ENCODE measurements at places on chromosomes 4 and X.

DNA sequence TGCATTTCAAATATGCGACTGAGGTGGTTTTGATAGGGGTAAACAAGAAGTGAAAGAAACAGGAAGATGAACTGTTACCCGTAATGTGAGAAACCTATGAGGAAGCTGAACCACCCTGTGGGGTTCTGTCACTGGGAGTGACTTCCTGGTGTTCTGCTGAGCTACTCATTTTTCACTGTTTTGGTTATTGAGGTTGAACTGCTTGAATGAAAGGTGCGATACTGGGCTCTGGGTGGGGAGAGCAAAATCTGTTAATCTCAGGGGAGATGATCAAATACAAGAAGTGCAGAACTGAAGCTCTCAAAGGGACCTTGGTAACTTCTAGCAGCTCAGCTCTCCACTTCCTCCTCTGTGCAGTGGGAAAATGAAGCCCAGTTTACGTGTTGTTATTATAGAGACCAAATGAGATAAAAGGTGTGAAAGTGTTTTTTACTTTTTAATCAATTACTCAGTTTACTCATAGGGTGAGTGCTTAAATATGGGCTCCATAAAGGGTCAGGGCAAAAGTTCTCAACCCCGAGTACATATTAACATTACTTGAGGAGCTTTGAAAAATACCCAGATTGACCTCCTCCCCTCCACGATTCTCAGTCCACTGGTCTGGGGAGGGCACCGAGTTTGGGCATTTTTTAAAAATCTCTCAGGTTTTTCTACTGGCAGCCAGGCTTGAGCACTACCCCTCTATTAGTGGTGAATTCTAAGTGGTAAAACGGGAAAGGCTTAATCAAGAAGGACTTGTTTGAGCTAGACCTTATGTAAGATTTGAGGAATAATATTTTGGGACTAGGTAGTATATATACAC lies 66.7 kb downstream of the COQ2 start:
- no peak for DNase-seq

- DNase-seq = no peak
These were observed 38.1 kb upstream of the PDE5A start for GRCh38 chr4:119666653-119667091.

- DNase-seq = no peak
These were observed 47.2 kb upstream of the TMPRSS11F start for GRCh38 chr4:68176904-68177303.

DNA sequence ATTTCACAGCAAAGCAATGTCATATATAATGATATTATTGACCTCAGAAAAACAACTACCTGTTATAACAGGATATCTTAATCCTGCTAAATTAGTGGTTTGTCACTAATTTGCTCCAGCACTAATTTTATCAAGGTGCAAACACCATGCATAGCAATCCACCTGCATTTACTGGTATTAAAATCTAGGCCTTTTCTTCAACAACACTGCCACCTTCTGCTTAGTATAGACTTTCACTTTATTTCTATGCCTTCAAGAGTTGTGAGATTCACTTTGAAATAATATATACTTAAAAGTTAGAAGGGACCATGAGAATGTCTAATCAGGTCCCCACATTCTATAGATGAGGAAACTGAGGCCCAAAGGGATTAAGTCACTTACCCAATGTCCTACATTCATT lies 82.1 kb upstream of the IQCM start:
- peak; percentile 57 for DNase-seq

DNA sequence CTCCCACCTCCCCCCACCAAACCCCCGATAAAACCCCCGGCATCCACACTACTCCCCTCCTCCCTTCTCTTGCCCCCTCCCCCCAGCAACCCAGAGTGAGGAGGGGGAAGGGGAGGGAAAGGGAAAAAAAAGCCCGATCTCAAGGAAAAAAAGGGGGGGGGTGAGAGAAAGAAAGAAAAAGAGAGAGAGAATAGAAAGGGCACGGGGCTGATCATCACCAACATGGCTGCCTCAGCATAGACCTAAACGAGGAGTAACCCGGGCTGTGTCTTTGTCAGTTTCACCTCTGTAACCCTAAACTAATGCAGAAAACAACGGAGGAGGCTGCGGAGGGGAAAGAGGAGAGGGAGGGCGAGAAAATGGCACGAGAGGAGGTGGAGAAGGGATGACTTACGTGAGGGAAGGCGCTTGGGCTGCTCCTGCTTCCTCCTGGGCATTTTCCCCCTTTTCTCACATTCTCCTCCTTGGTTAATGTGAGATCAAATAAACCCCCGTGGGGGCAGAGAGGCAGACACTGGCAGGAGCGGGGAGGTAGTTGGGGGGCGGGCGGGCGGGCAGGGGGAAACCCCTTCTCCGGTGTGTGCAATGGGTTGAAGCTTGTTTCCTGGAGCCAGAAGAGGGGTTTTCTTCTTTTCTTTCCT lies 532 bp downstream of the ZNF827 start:
- peak; percentile 31 for DNase-seq

DNA sequence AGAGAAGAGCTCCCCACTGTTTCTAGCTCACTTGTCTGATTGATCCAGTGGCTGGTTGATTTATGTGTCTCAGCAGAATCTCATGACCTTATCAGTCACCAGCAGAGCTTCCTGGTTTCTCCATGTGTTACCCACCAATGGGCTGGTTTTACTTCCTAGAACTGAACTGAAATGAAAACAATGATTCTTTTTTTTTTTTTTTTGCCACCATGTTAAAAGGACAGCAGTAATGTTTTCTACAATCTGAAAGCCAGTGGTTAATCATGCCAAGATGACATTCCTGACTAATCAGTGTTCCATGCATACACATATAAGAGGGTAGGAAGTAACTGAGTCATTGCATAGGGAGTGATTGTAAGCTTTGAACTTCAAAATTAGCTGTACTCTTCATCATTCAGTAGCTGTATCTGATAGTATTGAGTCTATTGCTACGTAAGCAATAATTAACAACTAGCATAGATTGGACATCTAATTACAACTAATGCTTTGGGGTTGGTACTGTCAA lies 67.7 kb downstream of the SLC4A4 start:
- DNase-seq = peak; percentile 64

GRCh38 chr4:167000141-167000852 lies 234.0 kb downstream of the SPOCK3 start:
- DNase-seq = no peak

DNA sequence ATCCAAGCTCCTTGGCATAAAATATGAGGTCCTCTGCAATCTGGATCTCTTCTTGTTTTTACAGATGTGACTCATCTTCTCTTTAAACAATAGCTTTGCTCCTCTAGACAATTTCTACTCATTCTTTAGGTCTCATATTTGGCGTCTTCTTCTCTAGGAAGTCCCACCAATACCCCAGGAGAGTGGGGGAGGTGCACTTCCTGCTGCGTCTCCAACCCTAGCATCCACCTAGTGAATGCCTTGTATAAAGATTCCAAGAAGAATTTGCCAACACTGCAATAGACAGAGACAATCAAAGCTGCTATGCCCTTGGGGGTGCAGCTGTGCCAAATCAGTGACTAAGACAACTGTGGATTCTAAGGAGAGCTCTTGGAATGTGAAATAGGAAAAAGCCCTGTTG lies 45.7 kb upstream of the SLC10A7 start:
- no peak for DNase-seq

DNA sequence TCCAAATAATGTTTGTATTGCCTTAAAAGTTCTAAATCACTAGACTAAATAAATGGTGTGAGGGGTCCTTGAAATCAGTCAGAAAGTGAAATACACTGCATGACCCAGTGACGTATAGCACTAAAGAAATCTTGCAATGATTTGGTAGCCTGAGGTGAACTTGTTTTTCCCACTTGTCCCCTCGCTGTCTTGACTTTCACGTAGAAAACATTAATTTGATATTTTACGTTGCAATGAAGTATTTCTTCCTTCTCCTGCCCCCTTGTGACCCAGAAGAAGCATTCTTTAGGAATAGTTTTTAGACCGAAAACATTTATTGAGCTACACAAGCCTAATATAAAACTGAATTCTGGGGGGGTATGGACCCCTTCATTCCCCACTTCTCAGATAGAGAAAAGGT lies 3.7 kb downstream of the KLB start:
- no peak for DNase-seq

- DNase-seq = no peak
These were observed 1074.2 kb upstream of the INTU start for GRCh38 chr4:126558596-126558995.

DNA sequence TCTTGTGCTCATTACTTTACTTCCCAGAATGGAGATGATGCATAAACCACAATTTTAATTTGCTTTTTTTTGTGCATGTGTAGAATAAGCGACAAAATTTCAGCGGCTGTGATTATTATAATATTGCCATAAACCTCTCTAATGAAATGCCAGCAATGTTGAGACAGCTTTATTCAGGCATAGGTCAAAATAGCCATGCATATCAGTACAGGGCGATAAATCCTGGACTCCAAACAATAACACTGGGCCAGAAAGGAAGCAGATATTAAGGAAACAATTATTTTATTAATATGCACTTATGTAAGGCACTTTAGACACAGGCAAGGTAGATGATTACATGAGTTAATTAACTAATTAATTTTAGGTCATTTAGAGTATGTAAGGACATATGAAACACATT lies 47.1 kb downstream of the ARHGEF38 start:
- DNase-seq = no peak

DNA sequence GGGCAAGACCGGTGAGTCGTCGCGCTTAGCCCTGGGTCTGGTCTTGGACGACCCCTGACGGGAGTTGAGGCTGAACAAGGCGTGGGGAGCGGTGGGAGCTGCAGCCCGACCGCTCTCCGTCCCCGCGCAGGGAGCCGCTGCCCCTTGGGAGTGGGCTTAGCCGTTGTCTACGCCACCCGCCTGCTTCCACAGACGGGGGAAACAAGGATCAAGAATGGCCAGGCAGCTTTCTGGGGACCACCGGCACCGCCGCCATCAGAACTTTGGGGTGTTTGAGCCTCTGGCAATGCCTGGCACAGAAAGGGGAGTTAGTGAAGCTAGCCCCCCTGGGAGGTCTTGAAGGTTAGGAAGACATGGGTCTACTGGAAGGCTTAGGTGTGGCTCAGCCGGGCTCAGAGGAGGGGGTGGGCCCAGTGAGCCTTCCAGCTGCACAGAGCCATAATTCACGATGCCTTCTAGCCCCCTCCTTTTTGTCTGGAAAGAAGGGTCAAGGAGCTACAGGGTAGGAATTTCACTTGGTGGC lies 583 bp downstream of the RASL11B start:
- DNase-seq = no peak

Measured in kidney glomerular epithelial cell (primary cell).